ENCODE measurements at places on chromosomes 7 and 10.

GRCh38 chr10:132677096-132677472 is 108.9 kb downstream of the NKX6-2 start:
- no peak for DNase-seq

GRCh38 chr10:101029520-101030295 is 1.2 kb downstream of the PDZD7 start:
- no peak for DNase-seq

- no peak for DNase-seq
These were observed 213.0 kb downstream of the PTPRN2 start for GRCh38 chr7:158374586-158374985.

GRCh38 chr7:144048648-144049047 is at the start of gene OR2A5:
Gene OR2A5, plus strand, starts transcription at chr7:144048948. Its CDS starts 1,454 bp downstream, at chr7:144050402.
- DNase-seq = no peak

DNA sequence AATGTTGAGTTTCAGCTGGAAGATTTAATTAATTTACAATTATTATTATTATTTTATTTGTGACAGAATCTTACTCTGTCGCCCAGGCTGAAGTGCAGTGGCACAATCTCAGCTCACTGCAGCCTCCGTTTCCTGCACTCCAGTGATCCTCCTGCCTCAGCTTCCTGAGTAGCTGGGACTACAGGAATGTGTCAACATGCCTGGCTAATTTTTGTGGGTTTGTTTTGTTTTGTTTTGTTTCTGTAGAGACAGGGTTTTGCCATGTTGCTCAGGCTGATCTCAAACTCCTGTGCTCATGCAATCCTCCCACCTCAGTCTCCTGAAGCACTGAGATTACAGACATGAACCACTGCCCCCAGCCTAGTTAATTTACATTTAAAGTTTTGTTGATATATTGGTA is 93.8 kb upstream of the MEOX2 start:
- DNase-seq = no peak
